Cortex of kidney (tissue), 1 donor: ENCODE measurements at places on chromosomes 6 and 20.

DNA sequence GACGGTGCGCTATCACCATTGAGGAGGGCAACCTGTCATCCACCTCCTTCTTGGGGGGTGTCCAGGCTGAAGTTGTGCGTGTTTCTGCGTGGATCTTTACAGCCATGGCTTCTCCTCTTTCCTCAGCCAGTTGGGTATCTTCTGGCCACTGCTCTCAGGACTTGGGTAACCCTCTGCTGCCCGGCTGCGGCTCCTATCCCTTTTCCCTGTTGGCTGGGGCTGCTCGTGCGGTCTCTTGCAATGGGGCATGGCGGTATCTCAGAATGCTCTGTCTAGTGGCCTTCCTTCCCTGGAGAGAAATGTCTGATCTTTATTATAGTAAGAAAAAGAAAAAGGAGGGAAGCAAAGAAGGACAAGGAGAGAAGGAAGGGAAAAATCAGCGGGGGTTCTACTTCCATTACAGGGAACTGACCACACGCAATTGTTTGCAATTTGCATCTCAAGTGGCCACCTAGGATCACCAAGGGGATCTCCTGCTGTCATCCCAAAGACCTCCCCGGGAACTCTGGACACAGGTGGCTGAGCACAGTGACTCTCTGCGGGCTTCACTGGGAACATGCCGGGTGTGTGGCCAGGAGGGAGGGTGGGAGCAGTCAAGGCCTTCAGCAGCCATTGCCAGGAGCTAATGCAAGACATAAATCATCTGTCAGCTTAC is 60.8 kb downstream of the NPEPL1 start:
- DNase-seq, result no peak

GRCh38 chr6:2448826-2449571 is 203.6 kb upstream of the GMDS start:
- no peak for DNase-seq

- no peak for DNase-seq
Observed at GRCh38 chr6:22251348-22251747, 45.5 kb downstream of the PRL start.

GRCh38 chr6:3341467-3341866 is 82.7 kb downstream of the PSMG4 start:
- no peak for DNase-seq

GRCh38 chr20:62896526-62896925 is 29.8 kb downstream of the DIDO1 start:
- DNase-seq, result no peak

- no peak for DNase-seq
Observed at GRCh38 chr6:156662025-156662445, 115.1 kb upstream of the ARID1B start.

- no peak for DNase-seq
Observed at GRCh38 chr20:12306107-12306506, 388.4 kb downstream of the BTBD3 start.

- DNase-seq, result no peak
Observed at GRCh38 chr20:46309945-46310344, 1.6 kb upstream of the CDH22 start.
